ENCODE measurements at places on chromosomes 13 and 19.

- no peak for DNase-seq
Observed at GRCh38 chr19:12867120-12868099, 13.8 kb downstream of the DNASE2 start.

DNA sequence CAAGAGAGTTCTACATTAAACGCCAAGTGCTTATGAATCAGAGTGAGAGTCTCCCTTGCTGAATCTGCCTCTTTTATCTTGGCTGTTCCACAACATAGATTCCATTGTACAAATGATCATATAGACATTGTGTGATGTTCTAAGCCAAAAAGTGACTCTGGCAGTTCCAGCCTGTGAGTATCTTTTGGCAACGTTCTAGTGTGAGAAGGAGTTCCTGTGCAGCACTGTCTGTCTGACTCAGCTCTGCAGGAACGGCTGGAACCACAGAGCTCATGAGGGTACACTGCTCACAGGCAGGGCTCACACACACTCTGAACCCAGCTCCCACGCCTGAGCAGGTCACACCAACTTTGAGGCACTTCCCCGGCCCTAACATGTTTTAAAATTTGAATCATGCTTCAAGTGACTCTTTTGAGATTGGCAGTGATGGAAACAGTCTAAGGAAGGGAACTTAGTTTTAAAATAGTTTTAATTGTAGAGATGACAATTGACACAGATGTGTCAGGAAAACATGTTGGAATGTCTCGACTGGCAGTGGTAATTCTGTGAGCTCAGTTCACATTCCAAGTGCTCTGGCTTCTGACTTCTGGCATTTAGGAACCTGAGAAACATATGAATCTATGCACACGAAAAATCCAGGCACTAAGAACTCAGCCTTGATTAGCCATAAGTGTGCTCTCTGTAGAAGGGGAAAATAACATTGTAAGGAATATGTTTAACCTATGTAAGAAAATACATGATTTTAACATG is 272.0 kb downstream of the UQCRFS1 start:
- DNase-seq: no peak

DNA sequence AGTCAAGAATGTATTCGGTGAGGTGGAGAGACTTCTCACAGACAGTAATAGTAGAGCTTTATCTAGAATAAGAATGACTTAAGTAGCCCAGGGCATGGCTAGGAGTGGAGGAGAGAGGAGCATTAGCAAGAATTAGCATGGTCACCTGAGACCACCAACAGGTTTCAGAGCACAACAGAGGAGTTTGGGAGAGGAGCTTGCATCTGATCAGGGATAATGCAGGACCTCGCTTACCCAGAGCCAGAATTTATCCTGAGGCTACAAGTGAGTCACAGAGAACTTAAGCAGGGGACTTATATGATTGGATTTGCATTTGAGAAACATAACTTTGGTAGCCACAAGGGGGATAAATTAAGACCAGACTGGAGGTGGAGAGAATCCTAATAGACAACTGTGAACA is 102.1 kb upstream of the FNDC3A start:
- DNase-seq: no peak

DNA sequence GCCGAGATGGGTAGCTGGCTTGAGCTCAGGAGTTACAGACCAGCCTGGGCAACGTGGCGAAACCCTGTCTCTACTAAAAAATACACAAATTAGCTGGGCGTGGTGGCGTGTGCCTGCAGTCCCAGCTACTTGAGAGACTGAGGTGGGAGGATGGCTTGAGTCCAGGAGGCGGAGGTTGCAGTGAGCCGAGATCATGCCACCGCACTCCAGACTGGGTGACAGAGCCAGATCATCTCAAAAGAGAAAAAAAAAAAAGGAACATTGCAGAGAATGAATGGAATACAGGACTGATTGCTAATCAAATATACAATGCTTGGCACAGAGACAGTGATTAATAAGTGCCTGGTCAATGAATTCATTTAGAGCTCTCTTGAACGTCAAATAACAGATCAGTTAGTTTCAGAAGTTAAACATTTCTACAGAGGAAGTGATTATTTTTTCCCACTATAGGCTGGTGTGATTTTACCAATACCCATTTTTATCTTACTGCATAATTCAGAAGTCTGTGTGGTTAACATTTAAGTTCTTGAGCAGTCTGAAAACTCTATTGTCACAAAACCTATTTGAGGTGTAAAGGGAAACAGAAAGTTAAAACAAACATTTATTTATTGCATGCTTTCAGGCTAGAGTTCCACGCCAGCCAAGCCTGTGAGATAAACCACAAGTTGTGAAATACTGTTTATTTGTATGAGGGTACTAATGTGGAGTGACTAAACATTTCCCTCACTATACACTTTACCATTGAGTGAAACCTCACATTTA is 7.7 kb upstream of the TBC1D4 start:
- peak; percentile 66 for DNase-seq

DNA sequence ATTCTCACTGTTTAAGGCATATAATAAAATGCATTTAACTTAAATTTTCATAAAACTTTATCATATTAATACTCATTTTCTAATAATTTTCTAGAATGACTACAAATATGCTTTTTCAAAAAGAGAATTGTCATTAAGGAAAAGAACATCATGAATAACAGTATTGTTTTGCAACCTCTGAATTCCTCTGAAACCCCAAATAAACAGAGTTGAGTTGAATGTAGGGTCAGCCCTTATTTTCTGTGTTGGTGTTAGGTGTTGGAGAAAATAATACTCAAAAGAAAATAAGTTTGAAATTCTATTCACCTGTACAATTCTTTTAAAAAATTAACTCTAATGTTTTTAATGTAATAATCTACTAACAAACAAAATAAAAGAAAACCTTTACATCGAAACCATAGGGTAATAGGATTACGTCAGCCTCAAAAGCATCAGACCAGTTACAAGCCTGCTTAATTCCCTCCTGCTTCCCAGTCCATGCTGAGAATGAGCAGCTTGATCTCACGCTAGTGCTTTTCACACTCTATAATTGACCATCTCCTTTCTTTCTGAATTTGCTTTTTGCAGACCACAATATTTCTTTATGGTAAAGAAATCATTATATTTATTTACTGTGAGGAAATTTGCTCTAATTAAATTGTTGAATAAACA is 160.9 kb downstream of the PCDH9 start:
- no peak for DNase-seq

- no peak for DNase-seq
Observed at GRCh38 chr19:13637664-13638063, 126.7 kb upstream of the MRI1 start.

DNA sequence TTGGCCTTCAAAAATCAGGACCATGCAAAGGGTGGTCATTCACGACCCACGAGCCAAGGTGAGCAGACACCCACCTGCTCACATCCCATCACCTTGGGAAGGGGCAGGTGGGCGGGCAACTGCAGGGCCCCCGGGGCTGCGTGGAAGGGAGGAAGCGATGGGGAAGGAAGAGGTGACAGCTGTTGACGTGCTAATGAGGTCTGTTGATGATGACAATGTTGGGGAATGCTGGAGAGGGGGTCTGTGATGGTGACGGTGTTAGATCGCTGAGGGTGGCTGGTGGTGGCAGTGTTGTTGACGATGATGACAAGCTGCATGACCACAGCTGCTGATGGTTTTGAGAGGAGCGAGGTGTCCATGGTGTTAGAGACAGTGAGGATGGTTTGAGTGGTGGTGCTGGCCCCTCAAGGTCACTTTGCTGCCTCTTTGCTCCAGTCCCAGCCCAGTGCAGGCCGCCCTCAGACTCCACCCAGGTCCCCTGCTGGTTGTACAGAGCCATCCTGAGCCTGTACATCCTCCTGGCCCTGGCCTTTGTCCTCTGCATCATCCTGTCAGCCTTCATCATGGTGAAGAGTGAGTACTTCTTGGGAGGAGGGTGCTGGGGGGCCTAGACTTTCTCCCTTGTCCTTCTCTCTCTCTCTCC is 900 bp downstream of the MCEMP1 start:
- no peak for DNase-seq

- DNase-seq: no peak
Observed at GRCh38 chr13:46122304-46122703, 17.5 kb upstream of the CPB2 start.

GRCh38 chr19:56301155-56301554 is 13.5 kb downstream of the ZSCAN5A start:
- no peak for DNase-seq

DNA sequence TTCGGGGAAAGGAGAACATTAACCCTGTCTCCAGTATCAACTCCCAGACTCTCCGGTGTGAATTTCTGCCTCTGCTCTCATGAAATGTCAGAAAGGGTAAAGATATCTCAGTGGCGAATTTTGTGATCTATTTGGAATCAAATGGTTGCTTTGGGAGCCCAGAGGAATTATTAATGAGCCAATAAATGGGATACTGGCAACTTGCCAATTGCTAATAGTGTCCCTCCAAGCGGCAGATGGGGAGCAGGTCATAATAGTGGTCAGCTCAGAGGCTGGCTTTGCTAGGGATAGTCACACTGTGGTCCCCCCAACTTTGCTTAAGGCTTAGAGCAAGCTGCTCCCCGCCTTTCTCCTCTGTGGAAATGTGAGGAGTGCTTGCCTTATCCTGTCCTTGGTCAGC is 176.1 kb upstream of the KL start:
- no peak for DNase-seq

DNA sequence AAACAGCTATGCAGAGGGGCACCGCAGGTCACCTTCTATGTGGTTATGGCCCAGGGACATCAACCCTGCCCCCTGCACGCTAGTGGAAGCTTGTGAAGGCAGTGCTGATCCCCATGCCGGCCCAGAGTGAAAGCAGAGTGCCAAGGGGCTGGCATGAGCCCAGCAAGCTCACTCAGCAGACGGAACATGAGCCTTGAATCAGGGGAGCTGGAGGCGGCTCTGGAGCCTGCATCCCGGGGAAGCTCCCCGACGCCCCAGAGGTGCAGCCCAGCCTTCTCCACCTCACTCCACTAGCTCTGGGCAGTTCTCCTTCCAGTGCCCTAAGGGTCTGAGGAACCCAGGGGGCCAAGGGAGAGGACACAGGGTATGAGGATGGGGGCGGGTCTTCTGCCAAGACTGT is 19.0 kb upstream of the ISYNA1 start:
- no peak for DNase-seq

DNA sequence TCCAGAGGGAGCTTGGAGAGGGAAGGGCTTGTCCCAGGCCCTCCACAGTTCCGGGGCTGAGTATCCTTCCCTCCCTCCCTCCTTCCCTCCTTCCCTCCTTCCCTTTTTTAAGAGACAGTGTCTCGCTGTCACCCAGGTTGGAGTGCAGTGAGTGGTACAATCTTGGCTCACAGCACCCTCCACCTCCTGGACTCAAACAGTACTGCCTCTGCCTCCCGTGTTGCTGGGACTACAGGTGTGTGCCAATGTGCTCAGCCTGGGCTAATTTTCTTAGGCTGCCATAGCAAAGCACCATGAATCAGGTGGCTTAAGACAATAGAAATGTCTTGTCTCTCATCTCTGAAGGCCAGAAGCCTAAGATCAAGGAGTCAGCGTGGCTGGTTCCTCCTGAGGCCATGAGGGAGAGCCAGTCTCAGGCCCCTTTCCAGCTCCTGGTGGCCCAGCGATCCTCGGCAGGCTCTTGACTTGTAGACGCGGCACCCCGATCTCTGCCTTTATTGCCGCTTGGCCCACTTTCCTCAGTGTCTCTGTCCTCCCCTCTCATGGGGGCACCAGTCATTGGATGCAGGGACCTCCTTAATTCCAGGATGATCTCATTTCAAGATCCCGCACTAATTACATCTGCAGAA is 47.5 kb downstream of the CRTC1 start:
- DNase-seq: no peak

GRCh38 chr19:3095441-3096191 is 1.5 kb downstream of the GNA11 start:
- no peak for DNase-seq

- DNase-seq: no peak
Observed at GRCh38 chr13:26760832-26761582, 421 bp upstream of the GPR12 start.
